ENCODE measurements at places on chromosomes 2 and 18.

- no peak for DNase-seq
These were observed 230.9 kb upstream of the RGPD4 start for GRCh38 chr2:107595749-107596148.

- no peak for DNase-seq
These were observed 1674.5 kb upstream of the NXPH2 start for GRCh38 chr2:140454717-140455116.

DNA sequence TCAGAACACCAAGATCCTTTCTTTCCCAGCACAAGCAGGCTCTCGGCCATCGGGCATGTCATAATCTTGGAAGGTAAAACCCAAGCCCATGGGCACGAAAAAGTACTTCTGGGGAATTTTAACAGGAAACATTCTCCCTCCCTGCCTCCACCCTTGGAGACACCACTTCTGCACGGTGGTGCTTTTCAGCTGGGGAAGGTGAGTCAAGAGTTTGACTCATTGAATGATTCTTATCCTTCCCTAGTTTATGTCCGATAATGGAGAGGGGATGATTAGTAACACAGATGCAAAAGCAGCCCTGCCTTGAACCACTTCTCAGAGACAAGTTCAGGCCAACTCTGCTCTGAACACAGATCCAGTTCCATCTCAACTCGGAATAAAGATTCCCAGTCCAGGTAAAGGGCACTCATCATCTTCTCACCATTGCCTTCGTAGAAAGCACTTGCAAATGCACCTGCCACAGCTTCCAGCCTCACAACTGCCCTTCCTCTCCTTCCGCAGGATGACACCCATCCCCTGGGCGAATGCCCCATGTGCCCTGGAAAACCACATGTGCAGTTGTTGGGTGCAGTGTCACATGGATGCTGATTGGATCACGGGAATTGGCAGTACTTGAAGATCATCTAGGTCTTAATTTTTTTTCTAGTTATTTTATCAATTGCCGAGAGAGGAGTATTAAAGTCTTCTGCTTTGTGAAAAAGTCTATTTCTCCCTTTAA, 136.2 kb downstream of the PXDN start:
- no peak for DNase-seq

- DNase-seq = no peak
These were observed 834 bp downstream of the PDCL3 start for GRCh38 chr2:100563407-100564247.

- DNase-seq = no peak
These were observed 46.8 kb upstream of the TRIM43B start for GRCh38 chr2:95531254-95531771.

Measured in GM12864 (cell line).